Uterine smooth muscle cell (primary cell): ENCODE measurements at places on chromosomes 3 and 15. TPM values are rescaled to one million over a fixed set of nuclear protein-coding genes. Genes with fewer than 3 reads are reported as not detected.

The OTOL1 gene
- total RNA-seq = not detected in 2 replicates

The C3orf22 gene
- not detected in 2 replicates for total RNA-seq

The SLC28A2 gene
- not detected in 2 replicates for total RNA-seq

The LRRIQ4 gene
- total RNA-seq = 0.11 TPM in 1 of 2 replicates, not detected in the other

The MAGEF1 gene
- 32.0 and 34.0 TPM in 2 replicates for total RNA-seq

The ZPLD1 gene
- 0.62 TPM in 1 of 2 replicates, not detected in the other for total RNA-seq

The GPR149 gene
- not detected in 2 replicates for total RNA-seq

The DGKG gene
- total RNA-seq = 1.1 and 6.3 TPM in 2 replicates

The UBE3A gene
- 83.6 and 95.3 TPM in 2 replicates for total RNA-seq

The RPS17 gene
- 1,039 and 1,359 TPM in 2 replicates for total RNA-seq

The PLA2G4D gene
- total RNA-seq = not detected in 2 replicates

The EFHB gene
- total RNA-seq = under 0.01 and 0.11 TPM in 2 replicates

The TEX55 gene
- not detected in 2 replicates for total RNA-seq

The PLD1 gene
- total RNA-seq = 12.4 and 16.7 TPM in 2 replicates

The LRRK1 gene
- 10.6 and 15.7 TPM in 2 replicates for total RNA-seq

The KLHL6 gene
- under 0.01 TPM in 2 replicates for total RNA-seq

The C3orf80 gene
- 1.7 and 4.9 TPM in 2 replicates for total RNA-seq

The RASGRP1 gene
- 0.12 and 0.22 TPM in 2 replicates for total RNA-seq

The EPHA6 gene
- total RNA-seq = 0.22 TPM in 1 of 2 replicates, not detected in the other

The GPR160 gene
- 0.22 and 0.50 TPM in 2 replicates for total RNA-seq

The LMAN1L gene
- total RNA-seq = 0.11 TPM in 1 of 2 replicates, not detected in the other

The PLAAT1 gene
- total RNA-seq = 0.66 TPM in 1 of 2 replicates, not detected in the other

The GOLGA6L10 gene
- total RNA-seq = 0.11 and 1.00 TPM in 2 replicates

The FAM162A gene
- 12.0 and 18.0 TPM in 2 replicates for total RNA-seq

The ZNF860 gene
- 0.37 and 0.66 TPM in 2 replicates for total RNA-seq

The CHRNA7 gene
- 0.37 and 1.2 TPM in 2 replicates for total RNA-seq

The QRICH1 gene
- total RNA-seq = 60.5 and 87.7 TPM in 2 replicates

The ZIC4 gene
- total RNA-seq = not detected in 2 replicates

The ATRIP gene
- total RNA-seq = 5.4 and 13.4 TPM in 2 replicates

The ZNF660 gene
- 0.55 and 1.7 TPM in 2 replicates for total RNA-seq

The TSC22D2 gene
- total RNA-seq = 10.3 and 13.2 TPM in 2 replicates

The PLSCR2 gene
- not detected in 2 replicates for total RNA-seq

The OCA2 gene
- total RNA-seq = not detected in 2 replicates

The RARRES1 gene
- 26.2 and 30.5 TPM in 2 replicates for total RNA-seq
